Stimulated activated CD4-positive, alpha-beta T cell treated with anti-CD3 and anti-CD28 coated beads, Interleukin-1b, Interleukin-23, amount 100 ng/mL, for 48 hours (primary cell): ENCODE measurements at places on chromosomes 5 and 9.

DNA sequence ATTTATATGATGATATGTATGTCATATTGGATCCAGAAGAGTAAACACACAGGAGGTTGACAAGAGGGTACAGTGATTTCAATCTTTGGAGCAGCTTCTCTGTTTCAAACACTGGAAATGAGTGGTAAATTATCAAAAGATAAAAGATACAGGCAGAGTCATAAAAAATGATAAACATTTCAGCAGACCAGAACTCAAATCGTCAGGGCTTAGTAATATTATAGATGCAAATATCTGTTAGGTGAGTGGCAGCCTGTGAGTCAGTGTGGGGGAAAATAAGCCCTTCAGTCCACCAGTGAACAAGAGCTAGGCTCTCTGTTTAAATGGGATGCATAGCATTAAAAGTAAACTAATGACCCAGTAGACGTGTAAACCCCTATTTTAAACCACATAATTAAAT, 1378.1 kb downstream of the EFNA5 start:
- DNase-seq: no peak

DNA sequence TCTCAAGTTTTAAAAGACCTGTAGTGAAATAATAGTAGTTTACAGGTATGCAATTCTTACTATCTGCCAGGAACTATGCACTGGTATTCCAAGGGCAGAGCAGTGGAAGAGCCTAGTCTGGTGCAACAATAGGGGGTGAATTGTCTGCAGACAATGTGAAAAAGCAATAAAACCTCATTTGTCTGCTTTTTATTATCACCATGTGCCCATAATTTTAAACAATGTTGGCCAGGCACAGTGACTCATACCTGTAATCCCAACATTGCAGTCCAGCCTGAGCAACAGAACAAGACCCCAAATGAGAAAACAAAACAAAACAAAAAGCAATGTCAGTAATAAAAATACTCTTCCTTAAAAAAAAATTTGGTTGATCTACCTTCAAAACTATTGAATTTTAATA, 12.2 kb upstream of the SLC44A1 start:
- DNase-seq: no peak

DNA sequence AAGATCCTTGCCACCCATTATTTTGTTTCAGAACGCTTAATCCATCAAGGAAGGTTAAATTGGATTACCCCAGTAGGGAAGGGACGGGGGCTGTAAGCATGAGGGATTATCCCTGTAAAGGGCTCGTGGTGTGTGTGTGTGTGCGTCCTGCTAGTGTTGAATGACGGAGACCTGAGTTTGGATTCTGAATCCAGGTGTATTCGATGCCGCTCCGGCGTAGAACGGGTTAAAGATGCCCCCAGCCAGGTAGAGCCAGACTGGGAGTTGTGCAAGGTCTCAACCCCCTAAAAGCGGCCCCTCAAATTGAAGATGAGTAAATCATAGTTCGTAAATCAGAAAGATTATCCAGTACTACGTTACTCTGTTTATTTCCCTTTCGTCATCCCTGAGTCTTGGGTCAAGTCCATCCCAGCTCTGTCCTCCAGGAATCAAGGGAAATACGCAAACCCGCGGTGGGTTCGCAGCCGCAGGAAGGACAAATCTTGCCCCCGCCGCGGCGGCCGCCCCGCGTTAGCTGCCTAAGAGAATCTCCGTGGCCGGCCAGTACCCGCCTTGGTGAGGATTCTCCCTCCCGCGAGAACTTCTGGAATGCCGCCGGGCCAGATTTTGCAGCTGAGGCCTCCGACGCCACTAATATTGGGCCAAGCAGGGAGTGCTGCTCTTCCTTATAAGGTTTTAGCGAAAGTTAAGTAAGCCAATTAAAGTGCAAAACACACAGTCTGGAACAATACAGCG, 586 bp upstream of the MTAP start:
- DNase-seq: no peak

GRCh38 chr5:144329681-144330080, 159.0 kb downstream of the KCTD16 start:
- DNase-seq: no peak

GRCh38 chr5:74389531-74390305, 250.8 kb downstream of the ENC1 start:
- DNase-seq: no peak

DNA sequence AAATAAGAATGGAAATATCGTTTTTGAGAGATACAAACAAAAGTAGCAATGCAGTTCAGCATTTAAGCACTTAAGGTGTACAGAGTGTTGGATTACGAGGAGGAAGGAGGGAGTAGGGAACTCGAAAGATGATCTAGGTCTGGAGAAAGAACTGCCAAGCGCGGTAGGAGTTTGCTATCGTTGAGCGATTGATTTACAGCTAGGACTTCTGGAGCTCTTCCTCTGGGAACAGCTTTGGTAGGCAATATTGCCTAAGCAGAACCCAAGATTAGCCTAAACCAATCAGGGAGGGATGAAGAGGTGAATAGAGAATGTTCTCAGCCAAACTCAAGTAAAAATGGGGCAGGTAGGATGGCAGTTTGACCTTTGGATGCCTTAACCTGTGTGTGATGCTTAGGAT, 965 bp downstream of the CLTA start:
- DNase-seq: no peak

- no peak for DNase-seq
These were observed 605 bp upstream of the DNLZ start for GRCh38 chr9:136363949-136364748.

DNA sequence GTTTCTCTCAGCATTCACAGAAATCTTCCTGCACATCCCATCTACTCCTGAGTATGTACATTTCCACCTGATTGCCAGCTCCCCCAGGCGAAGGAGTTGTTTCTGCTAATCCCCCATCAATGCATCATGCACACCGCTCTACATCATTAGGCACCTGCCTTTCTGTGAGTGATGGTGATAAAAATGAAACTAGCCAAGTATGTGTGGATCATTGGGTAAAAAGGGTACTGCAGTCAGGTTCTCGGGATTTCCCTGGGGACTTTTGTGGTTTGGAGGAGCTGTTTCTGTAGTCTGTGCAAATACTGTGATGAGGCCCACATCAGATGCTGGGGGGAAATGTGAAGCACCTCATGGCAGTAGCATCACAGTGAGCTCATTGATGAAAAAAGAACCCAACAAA, 30.4 kb downstream of the CAMK4 start:
- DNase-seq: peak; percentile 87

DNA sequence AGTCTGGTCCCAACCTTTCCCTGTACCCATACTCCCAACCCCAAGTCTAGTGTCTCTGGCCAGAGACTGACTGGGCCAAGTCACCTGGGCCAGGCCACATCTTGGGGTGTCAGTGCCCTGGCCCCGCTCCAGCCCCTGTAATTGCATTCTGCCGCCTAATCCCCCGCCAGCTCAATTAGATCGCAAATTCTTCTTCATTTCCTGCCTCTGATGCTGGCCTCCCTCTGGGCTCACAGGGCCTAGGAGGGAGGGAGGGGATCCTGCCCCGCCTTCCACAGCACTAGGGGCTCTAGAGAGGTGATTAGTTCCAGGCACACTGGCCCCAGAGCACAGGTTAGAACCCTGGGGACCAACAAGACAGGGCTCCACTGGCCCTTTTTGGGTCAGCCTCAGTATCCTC, 5.5 kb downstream of the CXXC5 start:
- DNase-seq: no peak

DNA sequence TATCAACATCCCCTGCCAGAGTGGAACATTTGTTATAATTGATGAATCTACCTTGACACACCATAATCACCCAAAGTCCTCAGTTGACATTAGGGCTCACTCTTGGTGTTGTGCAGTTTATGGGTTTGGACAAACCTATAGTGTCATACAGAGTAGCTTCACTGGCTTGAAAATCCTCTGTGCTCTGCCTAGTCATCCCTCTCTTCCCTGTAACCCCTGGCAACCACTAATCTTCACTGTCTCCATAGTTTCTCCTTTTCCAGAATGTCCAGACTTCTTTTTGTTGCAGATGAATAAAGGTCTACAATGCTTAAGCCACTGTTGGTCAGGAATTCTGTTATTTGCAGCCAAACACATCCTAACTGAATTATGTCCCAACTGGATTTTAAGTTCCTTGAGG, 22.5 kb upstream of the SUB1 start:
- DNase-seq: no peak

DNA sequence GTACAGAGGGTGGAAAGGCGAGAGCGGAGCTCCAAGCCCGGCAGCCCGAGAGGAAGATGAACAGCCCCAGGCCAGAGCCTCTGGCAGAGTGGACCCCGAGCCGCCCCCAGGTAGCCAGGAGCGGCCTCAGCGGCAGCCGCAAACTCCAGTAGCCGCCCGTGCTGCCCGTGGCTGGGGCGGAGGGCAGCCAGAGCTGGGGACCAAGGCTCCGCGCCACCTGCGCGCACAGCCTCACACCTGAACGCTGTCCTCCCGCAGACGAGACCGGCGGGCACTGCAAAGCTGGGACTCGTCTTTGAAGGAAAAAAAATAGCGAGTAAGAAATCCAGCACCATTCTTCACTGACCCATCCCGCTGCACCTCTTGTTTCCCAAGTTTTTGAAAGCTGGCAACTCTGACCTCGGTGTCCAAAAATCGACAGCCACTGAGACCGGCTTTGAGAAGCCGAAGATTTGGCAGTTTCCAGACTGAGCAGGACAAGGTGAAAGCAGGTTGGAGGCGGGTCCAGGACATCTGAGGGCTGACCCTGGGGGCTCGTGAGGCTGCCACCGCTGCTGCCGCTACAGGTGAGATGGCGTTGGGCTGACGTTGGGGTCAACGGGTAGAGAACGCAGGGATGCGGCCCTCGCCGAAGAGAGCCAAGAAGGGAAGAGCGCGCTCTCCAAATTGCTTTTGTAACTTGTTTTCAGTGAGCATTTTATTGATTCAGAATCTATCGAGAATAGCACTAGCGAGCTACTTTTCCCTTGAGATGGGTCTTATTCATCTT, at the start of gene PTGER4:
PTGER4 (plus strand) TSS at position 3 of the 769 bp plus-strand sequence. CDS start 1,079 bp downstream, outside the sequence.
- DNase-seq: peak; percentile 32

GRCh38 chr5:60379907-60380306, 320.1 kb downstream of the DEPDC1B start:
- no peak for DNase-seq
